Endodermal cell (in vitro differentiated cells): ENCODE measurements at places on chromosomes 5 and 9.

DNA sequence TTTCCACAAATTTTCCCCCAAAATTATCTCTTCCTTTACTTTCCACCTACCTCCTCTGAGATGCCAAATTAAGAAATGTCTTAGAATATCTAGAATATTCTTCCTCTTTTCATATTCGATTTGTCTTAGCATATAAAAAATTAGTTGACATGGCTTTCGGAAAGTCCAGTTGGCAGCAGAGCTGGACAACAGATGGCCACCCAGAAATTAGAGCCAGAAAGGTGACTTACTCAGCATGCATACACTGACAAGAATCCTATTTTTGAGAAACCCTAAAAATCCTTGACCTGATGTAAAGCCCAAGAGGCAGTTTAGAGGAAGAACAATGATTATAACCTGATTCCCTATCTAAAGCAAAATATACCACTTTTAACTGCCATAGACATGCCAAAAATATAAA is 22.0 kb downstream of the TMEM167A start:
- DNase-seq, result no peak

GRCh38 chr5:1542781-1543180 is 19.0 kb upstream of the LPCAT1 start:
- peak; percentile 15 for DNase-seq

GRCh38 chr5:21623831-21624230 is 1229.3 kb downstream of the CDH12 start:
- DNase-seq, result no peak

GRCh38 chr9:33131790-33132772 is 35.1 kb downstream of the B4GALT1 start:
- DNase-seq, result no peak

- peak; percentile 42 for DNase-seq
Observed at GRCh38 chr9:93010704-93011103, 47.8 kb upstream of the SUSD3 start.

DNA sequence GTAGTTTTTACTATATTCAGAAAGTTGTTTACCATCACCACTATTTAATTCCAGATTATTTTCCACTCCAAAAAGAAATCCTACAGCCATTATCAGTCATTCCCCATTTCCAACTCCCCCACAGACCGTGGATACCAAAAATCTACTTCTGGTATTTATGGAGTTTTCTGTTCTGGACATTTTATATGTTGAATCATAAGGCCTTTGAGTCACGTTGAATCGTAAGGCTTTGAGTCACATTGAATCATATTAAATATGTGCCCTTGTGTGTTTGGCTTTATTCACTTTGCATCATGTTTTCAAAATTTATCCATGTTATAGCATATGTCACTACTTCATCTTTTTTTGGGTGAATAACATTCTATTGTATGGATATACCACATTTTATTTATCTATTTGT is 454.1 kb upstream of the NUDT12 start:
- DNase-seq, result no peak

GRCh38 chr9:123416176-123416575 is 60.2 kb downstream of the CRB2 start:
- DNase-seq, result no peak

DNA sequence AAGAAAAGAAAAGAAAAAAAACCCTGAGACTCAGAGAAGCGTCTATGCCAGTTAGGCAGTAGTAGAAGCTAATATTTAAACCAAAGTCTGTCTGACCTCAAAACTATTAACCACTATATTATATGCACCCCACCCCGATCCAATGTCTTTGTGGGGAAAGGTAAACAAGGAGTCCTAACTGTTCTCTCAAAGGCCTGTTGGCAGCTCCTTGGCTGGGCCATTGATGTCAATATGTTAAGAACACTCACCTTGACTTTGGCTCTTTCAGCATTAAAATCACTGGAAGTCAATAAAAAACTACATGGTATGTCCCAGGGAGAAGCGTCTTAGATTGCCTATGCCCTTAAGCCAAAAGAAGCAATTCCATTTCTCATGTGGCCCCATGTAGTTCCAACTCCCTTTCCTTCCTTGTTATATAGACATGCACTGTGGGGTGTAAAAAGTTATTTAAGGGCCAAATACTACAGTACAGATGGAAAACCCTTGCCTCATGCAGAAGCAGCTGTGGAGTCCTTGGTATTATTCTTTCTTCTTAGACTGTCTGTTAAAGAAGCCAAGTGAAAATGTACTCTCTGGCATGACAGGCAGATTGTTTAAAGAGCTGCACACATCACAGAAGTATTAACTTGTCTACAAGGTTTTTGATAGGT is 308.6 kb upstream of the RPS23 start:
- DNase-seq, result no peak

DNA sequence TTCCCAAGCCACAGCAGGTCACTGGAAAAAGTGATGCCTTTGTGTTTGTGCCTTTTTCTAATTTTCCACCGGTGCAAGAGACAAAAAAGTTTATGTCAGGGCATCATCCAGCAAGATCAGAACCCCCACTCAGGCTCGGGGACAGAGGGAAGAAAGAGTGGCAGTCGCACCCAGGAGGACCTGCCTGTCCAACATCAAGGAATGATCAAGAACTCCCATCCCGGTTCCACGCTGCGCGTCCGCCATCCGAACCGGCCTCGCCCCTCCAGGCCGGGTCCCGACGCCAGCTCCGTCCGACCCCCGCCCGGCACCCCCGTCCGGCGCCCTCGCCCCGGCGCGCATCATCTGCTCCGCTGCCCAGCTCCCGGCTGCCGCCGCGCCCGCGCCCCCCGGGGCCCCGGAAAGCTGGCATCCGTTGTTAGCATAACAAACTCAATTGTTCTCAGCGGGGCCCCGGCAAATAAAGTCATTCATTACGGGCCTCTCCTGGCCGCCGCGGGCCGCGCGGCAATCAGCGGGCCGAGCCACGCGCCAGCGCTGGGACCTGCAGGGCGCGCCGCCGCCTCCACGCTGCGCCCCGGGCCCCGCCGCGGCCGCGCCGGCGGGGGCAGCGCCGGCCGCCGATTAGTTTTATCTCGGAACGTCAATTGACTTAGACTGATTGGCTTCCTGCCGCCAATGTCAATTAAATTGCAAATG is 48.1 kb downstream of the PAX5 start:
- peak; percentile 86 for DNase-seq

DNA sequence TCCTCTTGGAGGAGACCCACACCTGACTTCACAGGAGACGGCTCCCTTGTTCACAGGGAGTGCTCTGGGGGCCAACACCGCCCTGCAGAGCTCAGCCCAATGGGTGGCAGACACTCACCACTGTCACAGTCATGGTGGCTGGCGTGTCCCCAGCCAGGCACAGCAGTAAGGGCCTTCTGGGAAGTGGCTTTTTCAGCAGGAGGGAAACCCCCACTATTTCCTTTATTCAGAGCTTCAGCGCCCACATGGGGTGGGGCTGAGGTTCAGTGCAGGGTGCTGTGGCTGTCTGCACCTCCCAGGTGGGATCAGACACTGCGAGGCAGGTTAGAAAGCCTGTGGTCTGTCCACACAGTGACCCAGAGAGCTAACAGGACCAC is 3.6 kb upstream of the SNAPC4 start:
- DNase-seq, result no peak
